Activated T-helper 2 cell treated with anti-CD3 and anti-CD28 coated beads, Interferon-gamma antibody, Interleukin-2, Interleukin-4, amounts not matched to agents 10 μg/mL and 5 μg/mL and 100 μg/mL, durations not matched to agents 14 hours and 24 hours and 36 hours (primary cell): ENCODE measurements at places on chromosomes 6 and 20. TPM values are rescaled to one million over a fixed set of nuclear protein-coding genes. Genes with fewer than 3 reads are reported as not detected.

GRCh38 chr20:56617489-56617888, 11.6 kb upstream of the TFAP2C start:
- H3K36me3 ChIP-seq: no peaks in the 10 kb centered on the region
- H3K27ac ChIP-seq: no peak overlapping the region
- DNase-seq: no peak
- H3K4me3 ChIP-seq: no peak overlapping the region
- H3K4me1 ChIP-seq: no peaks in the 10 kb centered on the region

GRCh38 chr20:51340451-51340840, 202.1 kb downstream of the NFATC2 start:
- DNase-seq: no peak
- peaks cover 9% of the 10 kb centered on the region for H3K27me3 ChIP-seq
- no peak overlapping the region for H3K4me3 ChIP-seq
- H3K36me3 ChIP-seq: no peaks in the 10 kb centered on the region
- H3K27ac ChIP-seq: no peak overlapping the region

- H3K4me1 ChIP-seq: no peaks in the 10 kb centered on the region
- no peak overlapping the region for H3K4me3 ChIP-seq
- no peak for DNase-seq
- peaks cover 5% of the 10 kb centered on the region for H3K27me3 ChIP-seq
Measured at GRCh38 chr20:634148-634925, 18.7 kb downstream of the SRXN1 start.

Gene SULF2
- total RNA-seq: 0.48 and 1.7 TPM in 2 replicates

- H3K27ac ChIP-seq: no peak overlapping the region
- no peaks in the 10 kb centered on the region for H3K27me3 ChIP-seq
- H3K36me3 ChIP-seq: no peaks in the 10 kb centered on the region
- no peak for DNase-seq
- H3K4me1 ChIP-seq: no peaks in the 10 kb centered on the region
Measured at GRCh38 chr6:22328474-22328873, 31.6 kb upstream of the PRL start.

Gene TMEM217
- 4.5 and 4.8 TPM in 2 replicates for total RNA-seq

Gene LY86
- total RNA-seq: 0.55 and 0.57 TPM in 2 replicates

DNA sequence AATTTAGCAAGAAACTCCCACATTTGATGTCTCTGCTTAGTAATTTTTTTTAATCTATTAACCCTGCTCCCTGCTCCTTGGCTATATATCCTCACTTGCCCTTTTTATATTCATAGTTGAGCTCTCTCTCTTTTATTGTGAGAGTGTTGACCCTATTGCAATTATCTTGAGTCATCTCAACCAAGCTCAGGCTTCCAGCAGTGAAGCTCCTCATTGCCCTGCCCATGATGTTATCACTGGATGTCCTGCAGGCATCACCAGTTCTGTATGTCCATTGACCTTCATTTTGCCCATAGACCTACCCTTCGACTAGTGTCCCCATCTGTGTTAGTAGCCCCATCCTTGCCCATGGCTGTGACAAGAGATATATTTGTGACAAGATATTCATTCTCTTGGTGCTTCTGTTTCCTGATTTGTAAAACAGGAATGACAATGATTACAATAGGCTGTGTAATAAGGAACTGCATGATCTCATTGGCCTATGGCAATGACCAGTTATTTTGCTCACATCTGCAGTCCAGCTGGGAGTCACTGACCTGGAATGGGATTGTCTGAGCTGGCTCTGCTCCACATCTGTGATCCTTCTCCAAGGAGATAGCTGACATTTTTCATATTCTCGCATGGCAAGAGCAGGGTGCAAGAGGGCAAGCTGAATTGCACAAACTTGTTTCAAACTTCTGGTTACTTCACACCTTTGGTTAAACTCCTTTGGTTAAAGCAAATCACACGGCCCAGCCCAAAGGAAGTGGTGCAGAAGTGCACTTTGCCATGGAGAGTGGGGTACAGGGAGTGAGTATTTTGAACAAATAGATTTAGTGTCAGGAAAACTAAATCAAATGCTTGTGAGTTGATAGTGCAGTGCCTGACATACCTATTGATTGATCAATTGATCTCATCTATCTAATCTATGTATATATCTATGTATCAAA, 47.7 kb upstream of the CST5 start:
- peaks cover 11% of the 10 kb centered on the region for H3K4me1 ChIP-seq
- no peak overlapping the region for H3K4me3 ChIP-seq
- H3K36me3 ChIP-seq: no peaks in the 10 kb centered on the region
- H3K27me3 ChIP-seq: no peaks in the 10 kb centered on the region

DNA sequence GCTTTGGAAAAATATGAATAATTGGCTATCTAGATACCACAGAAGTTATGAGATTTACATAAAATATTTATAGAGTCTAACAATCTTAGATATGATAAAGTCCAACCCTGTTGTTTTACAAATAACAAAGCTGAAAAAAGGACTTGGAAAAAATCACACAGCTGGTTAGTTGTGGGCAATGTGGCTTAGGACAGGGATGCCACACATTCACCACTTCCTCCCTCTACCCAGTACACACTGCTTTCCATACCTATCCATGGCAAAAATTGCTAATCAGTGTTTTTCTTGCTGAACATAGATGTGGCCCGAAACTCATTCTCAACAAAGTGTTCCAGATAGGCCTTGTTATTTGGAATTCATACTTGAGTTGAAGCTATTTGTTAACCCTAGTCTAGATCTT, 147.3 kb upstream of the BMP5 start:
- no peak overlapping the region for H3K4me3 ChIP-seq
- H3K36me3 ChIP-seq: no peaks in the 10 kb centered on the region
- no peak overlapping the region for H3K27ac ChIP-seq
- no peaks in the 10 kb centered on the region for H3K4me1 ChIP-seq
- DNase-seq: no peak
- no peaks in the 10 kb centered on the region for H3K27me3 ChIP-seq

DNA sequence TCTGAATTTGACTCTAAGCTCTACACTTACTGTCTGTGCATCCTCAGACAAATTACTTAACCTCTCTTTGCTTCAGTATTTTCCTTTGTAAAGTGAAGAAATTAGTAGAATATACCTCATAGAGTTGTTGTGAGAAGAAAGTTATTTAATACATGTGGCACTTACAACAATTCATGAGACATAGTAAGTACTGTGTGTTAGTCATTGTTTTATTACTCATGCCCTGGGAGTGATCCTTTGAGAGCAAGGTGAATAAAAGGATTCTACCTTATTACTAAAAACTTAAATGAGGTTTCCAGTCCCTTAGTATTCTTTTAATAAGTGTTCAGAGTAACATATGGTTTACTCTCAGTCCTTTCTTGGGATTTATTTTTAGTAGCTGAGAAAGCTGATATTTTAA, 233.6 kb upstream of the MAP3K7 start:
- H3K36me3 ChIP-seq: no peaks in the 10 kb centered on the region
- H3K27me3 ChIP-seq: no peaks in the 10 kb centered on the region
- H3K4me3 ChIP-seq: no peak overlapping the region
- DNase-seq: no peak
- H3K27ac ChIP-seq: no peak overlapping the region

GRCh38 chr20:53750827-53751619, 157.4 kb upstream of the ZNF217 start:
- peaks cover 3% of the 10 kb centered on the region for H3K36me3 ChIP-seq
- peaks cover 63% of the 10 kb centered on the region for H3K4me1 ChIP-seq
- DNase-seq: peak; percentile 59
- H3K4me3 ChIP-seq: peak overlapping the region; percentile 59
- peak overlapping the region; percentile 99 for H3K27ac ChIP-seq
